NCI-H1417 treated with DMSO at 0.1 percent for 48 hours (cell line): ENCODE measurements at places on chromosomes 16 and 17.
A peak's percentile ranks its signal among the peaks of the same experiment; 100 is the strongest.

DNA sequence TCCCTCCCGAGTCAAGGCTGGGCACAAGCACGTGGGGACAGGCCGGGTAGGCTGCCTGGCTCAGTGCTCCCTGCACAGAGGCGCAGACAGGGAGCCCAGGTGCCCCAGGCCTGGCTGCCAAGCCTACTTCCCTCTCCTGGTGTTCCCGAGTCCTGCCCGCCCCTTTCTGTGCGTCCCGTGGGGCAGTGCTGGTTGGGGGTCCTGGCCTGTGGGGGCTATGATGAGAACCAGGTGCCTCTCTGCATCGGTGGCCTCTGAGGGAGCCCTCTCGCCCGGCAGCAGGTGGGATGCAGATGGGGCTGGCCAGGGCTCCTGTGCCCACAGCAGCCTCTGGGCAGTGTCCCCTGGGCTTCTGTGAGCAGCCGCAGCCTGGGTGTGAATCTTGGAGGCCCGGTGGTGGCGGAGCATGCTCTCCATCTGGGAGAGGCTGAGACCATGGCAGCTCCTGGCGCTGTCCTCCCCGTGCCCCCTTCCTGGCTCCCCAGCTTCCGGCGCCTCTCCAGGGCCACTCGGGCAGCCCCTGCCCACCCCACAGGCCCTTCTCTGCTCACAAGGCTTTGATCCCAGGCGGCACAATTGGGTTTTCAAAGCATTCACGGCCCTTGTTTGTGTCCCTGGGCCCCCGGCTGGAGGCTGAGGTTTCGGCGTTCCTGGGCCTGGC is 7.2 kb downstream of the CENPX start:
- DNase-seq, result no peak

- DNase-seq, result no peak
Measured at GRCh38 chr16:31111881-31112466, 3.8 kb downstream of the BCKDK start.

GRCh38 chr16:324451-325334 is 27.8 kb downstream of the AXIN1 start:
- DNase-seq, result no peak

DNA sequence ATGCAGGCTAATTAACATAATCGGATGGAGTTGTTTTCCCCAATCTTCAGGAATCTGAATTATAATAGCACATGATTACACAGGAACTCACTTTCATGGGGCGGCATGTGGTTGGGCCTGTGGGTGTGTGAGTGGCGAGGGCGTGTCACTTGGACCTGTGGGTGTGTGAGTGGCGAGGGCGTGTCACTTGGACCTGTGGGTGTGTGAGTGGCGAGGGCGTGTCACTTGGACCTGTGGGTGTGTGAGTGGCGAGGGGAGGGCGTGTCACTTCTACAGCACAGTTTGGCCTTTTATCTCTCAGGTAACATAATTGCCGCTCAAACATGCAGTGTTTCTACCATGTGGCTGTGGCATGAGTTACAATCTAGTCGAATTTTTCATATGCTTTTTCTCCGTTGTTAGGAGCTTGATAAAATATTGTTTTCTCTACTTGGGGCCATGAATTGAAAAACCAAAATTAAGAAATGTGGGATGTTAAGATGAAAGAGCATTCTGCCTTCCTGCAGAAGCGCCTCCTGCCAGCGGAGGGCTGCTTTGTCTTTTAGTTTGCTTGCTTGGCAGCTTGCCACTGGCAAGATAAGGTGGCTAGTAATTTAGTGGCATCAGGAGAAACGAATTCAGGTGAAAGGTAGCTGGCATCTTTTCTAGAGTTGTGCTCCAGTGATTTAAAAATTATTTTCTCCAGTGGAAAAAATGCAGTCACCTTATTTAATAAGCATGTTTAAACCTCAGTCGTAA is 36.2 kb downstream of the USP10 start:
- DNase-seq, result no peak

DNA sequence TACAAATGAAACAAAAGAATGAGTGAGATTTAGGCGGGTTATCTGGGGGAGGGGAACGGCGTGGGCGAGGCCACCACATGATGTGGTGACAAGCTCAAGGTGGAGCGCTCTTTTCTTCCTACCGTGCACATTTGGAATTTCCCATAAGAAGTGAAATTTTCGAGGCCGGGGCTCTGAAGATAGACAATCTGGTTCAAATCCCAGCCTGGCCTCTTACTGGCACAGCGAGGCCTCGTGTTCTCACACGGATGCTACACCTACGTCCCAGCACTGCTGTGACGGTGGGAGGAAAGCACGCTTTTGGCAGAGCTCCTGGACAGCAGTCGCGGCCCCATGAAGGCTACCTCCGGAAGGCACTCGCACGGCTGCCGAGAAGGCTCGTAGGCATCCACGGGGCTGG is 25.2 kb downstream of the ZDHHC7 start:
- no peak for DNase-seq

- no peak for DNase-seq
Measured at GRCh38 chr17:30961209-30962188, 9.3 kb upstream of the RNF135 start.

DNA sequence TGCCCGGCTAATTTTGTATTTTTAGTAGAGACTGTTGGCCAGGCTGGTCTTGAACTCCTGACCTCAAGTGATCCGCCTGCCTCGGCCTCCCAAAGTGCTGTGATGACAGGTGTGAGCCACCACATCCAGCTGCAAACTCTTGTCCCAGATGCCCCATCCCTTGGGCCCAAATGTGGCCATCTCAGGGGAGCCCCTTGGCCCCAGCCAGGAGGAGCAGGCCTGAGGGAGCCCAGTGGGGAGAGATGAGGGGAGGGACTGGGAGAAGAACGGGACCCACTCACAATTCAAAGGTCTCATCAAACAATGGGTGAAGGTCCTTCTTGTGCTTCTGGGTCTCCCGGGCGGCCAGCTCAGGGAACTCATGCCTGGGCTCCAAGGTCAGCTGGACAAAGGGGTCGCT is 14.5 kb downstream of the UNC13D start:
- DNase-seq, result no peak

- no peak for DNase-seq
Measured at GRCh38 chr17:82282239-82283207, 9.0 kb upstream of the CSNK1D start.

- no peak for DNase-seq
Measured at GRCh38 chr16:54201200-54201599, 85.4 kb downstream of the IRX3 start.

DNA sequence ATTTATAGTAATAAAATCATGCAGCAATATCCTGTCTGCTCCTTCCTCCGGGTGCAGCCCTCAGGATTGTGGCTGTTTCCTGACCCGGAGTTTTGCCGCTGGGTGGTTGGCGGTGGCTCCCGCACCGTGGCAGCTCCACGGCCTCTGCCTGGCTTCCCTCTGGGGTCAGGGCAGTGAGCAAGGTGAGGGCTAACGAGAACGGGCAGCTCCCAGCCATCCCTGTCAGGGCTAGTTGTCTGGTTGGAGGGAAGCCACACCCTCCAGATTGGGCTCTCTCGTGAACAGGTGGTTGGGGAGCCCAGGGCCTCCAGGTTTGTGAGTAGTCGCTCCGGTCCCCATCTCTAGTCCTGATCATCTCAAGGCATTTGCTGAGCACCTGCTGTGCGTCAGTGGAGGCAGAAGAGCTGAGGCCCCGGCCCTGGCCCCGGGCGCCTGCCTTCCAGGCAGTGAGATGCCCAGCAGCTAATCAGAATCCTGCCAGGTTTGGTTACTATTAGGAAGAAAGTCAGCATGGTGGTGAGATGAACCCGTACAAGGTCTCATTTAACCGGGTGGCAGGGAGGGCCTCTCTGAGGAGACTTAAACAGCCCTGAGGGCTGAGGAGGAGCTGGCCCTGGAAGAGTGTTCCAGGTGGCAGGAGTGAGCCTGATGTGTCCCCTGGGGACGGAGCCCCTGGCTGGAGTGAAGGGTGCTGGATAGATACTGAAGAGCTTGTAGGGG is 2.3 kb upstream of the NUDT16L1 start:
- no peak for DNase-seq

- peak; percentile 82 for DNase-seq
Measured at GRCh38 chr16:67961551-67961957, 6.9 kb downstream of the SLC12A4 start.

DNA sequence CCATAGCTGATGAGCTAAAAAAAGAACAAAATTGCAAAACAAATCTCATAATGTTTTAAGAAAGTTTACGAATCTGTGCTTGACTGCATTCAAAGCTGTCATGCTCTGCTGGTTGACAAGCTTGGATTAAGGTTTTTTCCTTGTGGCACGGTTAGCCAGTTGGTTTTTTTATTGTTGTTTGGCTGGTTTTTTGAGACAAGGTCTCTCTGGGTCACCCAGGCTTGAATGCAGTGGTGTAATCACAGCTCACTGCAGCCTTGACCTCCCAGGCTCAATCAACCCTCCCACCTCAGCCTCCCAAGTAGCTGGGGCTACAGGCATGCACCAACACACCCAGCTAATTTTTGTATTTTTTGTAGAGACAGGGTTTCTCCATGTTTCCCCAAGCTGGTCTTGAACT is 45.7 kb downstream of the PHKB start:
- no peak for DNase-seq

GRCh38 chr17:17516941-17517720 is 20.9 kb upstream of the RASD1 start:
- DNase-seq, result no peak

GRCh38 chr17:44924107-44924544 is 8.8 kb upstream of the GFAP start:
- DNase-seq, result no peak

DNA sequence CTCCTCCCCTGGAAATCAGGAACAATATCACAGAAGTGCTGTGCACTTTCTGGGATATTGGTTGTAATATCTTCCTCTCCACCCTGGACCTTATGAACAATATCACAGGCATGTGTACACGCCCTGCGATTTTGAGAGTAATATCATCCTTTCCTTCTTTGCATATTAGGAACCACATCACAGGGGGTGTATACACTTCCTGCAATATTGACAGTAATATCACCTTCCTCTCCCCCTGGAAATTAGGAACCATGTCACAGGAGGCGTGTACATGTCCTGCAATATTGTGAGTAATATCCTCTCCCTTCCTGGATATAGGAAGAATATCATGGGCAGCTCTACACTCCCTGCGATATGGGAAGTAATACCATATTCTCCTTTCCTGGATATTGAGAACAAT is 14.2 kb upstream of the TEKT5 start:
- no peak for DNase-seq

DNA sequence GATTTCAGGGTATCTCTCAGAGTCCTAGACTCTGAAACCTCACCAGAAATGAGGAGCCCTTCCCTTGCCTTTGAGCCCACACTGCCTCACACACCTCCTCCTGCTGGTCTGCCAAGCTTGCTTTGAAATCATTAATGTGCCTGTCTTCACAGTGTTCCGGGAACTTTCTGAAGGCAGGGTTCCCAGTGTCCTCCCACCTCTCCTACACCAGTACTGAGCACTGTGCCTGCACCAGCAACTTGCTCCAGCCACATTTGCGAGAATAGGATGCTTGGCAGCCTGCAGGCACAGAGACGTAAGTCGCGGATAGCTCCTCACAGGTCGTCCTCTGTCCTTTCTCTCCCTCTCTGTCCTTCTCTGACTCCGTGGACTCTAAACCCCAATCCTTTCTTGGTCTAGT is 408.4 kb upstream of the EEF2KMT start:
- DNase-seq, result no peak

DNA sequence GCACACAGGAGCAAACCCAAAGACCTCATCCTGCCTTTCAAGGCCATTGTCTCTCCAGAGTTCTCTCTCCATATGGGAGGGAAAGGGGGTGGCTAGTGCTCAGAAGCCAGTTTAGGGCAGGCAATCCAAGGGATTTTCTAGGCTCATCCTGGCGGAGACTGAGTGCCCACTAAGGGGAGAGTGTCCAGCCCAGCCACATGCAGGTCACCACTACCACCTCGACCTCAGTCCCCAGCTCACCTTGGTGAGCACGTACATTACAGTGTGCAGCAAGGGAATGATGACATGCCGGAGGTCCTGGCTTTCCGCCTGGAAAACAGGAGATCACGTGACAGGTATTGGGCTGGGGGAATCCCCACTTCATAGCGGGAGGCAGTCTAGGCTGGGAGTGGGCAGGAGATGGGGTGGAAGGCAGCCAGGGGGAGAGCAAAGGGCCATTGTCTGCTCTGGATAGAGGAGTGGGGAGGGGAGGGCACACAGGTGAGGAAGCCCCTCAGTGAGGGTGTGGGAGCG is 29.9 kb downstream of the PIK3R6 start:
- no peak for DNase-seq

DNA sequence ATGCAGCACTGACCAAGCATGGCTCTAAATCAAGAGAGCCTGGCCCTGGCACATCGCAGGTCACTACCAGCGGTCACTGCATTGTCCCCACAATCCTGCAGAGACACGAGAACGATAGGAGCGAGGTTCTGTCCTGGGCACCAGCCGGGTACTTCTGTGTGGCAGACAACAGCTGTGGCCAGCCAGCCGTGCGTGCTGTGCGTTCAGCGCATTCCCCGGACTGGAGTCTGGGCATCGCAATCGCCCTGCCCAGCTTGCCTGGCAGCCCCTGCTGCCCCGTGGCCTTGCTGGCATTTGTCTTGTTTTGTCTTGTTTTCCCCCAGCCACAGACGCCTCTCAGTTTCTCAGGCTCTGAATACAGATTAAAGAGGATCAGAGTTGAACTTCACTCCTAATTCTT is 33.9 kb downstream of the COTL1 start:
- no peak for DNase-seq

GRCh38 chr16:89565506-89566372 is 5.3 kb downstream of the RPL13 start:
- DNase-seq, result no peak

DNA sequence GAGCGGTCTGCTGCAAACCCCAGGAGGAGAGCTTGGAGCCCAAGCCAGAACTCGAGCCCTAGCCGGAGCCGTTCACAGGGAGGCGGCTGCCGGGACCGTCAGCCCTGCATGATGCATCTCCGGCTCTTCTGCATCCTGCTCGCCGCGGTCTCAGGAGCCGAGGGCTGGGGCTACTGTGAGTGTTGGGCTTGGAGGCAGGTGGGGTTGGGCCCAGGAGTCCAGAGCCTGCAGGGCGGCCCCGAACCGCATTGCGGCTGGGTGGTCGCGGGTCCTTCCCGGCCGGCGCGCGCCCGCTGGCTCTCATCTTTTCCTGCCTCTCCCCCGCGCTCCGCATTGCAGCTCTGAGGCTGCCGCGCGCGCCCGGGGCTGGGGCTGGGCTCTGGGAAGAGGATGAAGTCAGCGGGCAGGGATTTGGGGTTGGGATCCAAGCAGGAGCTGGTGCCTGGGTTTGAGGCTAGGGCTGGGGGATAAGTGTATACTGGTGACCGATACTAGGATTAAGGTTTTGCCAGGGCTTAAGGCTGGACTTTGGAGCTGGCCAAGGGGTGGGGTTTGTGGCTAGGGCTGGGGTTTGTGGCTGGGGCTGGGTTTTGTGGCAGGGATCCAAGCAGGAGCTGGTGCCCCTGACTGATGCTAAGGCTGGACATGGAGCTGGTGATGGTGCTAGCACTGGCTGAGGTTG is 532 bp downstream of the CNTNAP1 start:
- DNase-seq, result no peak

- DNase-seq, result no peak
Measured at GRCh38 chr17:1629504-1630310, 1.1 kb upstream of the SLC43A2 start.

DNA sequence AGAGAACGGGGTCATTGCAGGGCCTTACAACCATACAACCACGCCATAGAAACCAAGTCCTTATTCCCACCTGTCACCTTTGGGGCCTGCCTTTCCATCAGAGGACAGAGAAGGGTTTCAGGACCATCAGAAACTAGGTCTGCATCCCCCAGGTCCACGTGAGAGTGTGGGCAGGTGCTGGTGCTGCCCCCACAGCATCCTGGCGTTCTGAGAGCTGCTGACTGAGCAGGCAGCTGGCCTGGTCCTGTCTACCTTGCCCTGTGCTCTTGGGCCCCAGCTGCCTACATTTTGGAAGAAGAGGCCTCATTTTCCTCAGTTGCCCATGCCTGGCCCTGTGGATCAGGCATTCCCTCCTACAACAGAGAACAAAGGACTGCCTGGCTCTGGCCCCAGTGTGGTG is 21.6 kb downstream of the ZNF276 start:
- no peak for DNase-seq

GRCh38 chr16:56848029-56848936 is 16.7 kb upstream of the SLC12A3 start:
- DNase-seq, result no peak
